Activated CD8-positive, alpha-beta memory T cell treated with anti-CD3 and anti-CD28 coated beads, Interleukin-2, amount 10 ng/mL, durations not matched to agents 7 days and 5 days (primary cell): ENCODE measurements at places on chromosomes 11 and 22. TPM values are rescaled to one million over a fixed set of nuclear protein-coding genes. Genes with fewer than 3 reads are reported as not detected.
A peak's percentile ranks its signal among the peaks of the same experiment; 100 is the strongest.

DNA sequence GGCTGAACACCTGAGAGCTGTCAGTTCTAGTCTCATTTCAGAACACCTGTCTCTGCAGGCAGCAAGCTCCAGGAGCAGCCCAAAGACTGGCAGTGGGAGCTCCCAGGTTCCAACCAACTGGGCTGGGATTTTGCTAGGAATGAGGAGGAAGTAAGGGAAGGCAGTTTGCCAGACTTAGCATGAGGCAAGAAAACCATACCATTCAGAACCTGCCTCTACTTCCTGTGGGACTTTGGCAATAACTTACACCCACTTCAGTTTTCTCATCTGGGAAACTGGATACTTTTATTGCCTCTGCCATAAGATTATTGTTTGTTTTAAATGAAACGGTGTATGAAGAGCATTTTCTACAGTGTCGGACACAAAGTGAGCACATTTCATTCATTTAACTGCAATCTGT, 363.7 kb upstream of the ISX start:
- no peak overlapping the region for H3K27ac ChIP-seq
- H3K4me1 ChIP-seq, result no peaks in the 10 kb centered on the region
- H3K27me3 ChIP-seq, result no peaks in the 10 kb centered on the region
- no peak overlapping the region for H3K4me3 ChIP-seq
- H3K36me3 ChIP-seq, result no peaks in the 10 kb centered on the region

- H3K4me1 ChIP-seq, result no peaks in the 10 kb centered on the region
- H3K27me3 ChIP-seq, result no peaks in the 10 kb centered on the region
- H3K36me3 ChIP-seq, result no peaks in the 10 kb centered on the region
- no peak overlapping the region for H3K27ac ChIP-seq
Measured at GRCh38 chr22:44405661-44406060, 92.4 kb downstream of the RTL6 start.

Gene BTBD18
- not detected for total RNA-seq

GRCh38 chr11:78417888-78418583, 416 bp upstream of the GAB2 start:
- H3K4me3 ChIP-seq, result peak overlapping the region; percentile 77
- peaks cover 18% of the 10 kb centered on the region for H3K27me3 ChIP-seq
- peak; percentile 83 for DNase-seq
- peak overlapping the region; percentile 68 for H3K27ac ChIP-seq
- H3K36me3 ChIP-seq, result peaks cover 3% of the 10 kb centered on the region

Gene TUB
- 0.07 TPM for total RNA-seq
